ENCODE measurements at places on chromosomes 6 and 20. TPM values are rescaled to one million over a fixed set of nuclear protein-coding genes. Genes with fewer than 3 reads are reported as not detected.

The NFATC2 gene
- 0.89 TPM for total RNA-seq

The IRAK1BP1 gene
- 2.9 TPM for total RNA-seq

The CST7 gene
- total RNA-seq: not detected

DNA sequence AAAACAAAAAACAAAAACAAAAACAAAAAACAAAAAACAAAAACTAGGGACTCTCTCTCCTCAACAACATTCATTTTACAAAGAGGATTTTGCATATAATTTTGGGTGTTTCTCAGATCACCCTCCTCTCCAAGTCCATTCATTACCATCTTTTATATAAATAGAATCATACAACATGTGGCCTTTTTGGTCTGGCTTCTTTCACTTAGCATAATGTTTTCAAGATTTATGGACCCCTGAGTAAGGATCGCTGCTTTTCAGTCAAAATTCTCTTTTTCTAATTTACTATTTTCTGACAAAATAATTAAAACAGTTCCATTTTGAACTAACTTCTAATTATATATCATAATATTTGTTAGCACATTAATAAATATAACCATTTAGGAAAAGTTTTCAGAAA, 94.8 kb downstream of the UBE3D start:
- peaks cover 24% of the 10 kb centered on the region for H3K4me1 ChIP-seq
- peaks cover 12% of the 10 kb centered on the region for H3K36me3 ChIP-seq
- H3K4me3 ChIP-seq: no peak overlapping the region
- no peak for DNase-seq
- no peak overlapping the region for H3K27ac ChIP-seq
- H3K27me3 ChIP-seq: no peaks in the 10 kb centered on the region

- H3K27me3 ChIP-seq: peaks cover 5% of the 10 kb centered on the region
- H3K27ac ChIP-seq: no peak overlapping the region
- no peak for DNase-seq
- no peak overlapping the region for H3K4me3 ChIP-seq
- H3K4me1 ChIP-seq: peaks cover 12% of the 10 kb centered on the region
- H3K36me3 ChIP-seq: no peaks in the 10 kb centered on the region
Observed at GRCh38 chr6:36649701-36650484, 28.6 kb upstream of the CDKN1A start.

DNA sequence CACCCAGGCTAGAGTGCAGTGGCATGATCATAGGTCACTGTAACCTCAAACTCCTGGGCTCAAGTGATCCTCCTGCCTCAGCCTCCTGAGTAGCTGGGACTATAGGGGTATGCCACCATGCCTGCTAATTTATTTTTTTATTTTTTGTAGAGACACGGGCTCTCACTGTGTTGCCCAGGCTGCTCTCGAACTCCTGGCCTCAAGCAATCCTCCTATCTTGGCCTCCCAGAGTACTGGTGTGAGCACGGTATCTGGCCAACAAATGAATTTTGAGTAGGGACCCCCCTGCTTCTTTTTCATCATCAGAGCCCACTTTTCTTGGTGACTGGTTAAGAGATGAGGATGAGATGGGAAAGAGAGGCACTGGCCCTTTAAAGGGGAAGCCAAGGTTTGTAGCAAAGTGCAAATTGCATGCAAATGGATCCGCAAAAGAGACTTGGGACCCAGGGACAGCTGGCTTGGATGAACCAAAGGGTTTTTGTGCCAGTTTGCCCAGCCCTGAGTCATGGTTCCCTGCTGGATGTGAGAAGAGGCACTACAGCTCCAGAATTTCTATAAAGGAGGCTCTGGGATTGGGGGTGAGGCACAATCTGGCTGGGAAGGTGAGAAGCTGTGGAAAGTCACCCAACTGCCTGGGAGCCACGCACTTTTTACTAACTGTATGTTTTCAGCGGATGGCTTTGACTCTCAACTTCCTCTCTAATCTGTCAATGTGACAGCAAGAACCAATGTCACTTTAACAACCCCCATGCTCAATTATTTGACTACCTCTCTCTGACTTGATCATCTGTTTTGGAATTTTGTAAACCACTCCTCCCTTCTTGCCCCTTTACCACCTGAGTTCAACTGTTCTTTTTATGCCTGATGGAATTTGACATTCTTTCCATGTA, 58.7 kb upstream of the RNF24 start:
- H3K36me3 ChIP-seq: no peaks in the 10 kb centered on the region
- H3K27ac ChIP-seq: no peak overlapping the region
- peaks cover 8% of the 10 kb centered on the region for H3K4me1 ChIP-seq
- peak; percentile 34 for DNase-seq
- no peak overlapping the region for H3K4me3 ChIP-seq

GRCh38 chr20:20188647-20189046, 136.3 kb downstream of the CFAP61 start:
- H3K27ac ChIP-seq: no peak overlapping the region
- no peaks in the 10 kb centered on the region for H3K27me3 ChIP-seq
- H3K4me1 ChIP-seq: no peaks in the 10 kb centered on the region

DNA sequence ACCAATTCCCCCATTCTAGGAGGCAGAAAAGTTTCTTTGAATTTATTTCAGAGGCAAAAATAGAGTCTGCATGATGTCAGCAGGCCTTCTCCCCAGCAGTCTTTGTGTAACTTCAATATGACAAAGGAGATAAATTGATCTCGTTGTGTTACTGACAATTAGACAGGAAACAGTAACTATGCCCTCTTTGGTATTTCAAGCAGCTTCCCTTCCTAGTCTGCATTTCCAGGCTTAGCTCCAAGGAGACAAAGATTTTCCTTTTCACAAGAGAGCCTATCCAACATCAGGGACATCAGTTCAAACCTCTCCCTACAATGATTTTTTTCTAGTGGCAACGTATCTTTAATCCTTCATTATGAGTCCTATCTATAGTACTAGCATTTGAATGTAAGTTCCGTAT, 245.9 kb upstream of the HSF2 start:
- no peaks in the 10 kb centered on the region for H3K4me1 ChIP-seq
- no peak overlapping the region for H3K4me3 ChIP-seq
- no peak overlapping the region for H3K27ac ChIP-seq
- H3K27me3 ChIP-seq: peaks cover 31% of the 10 kb centered on the region
- H3K36me3 ChIP-seq: no peaks in the 10 kb centered on the region

DNA sequence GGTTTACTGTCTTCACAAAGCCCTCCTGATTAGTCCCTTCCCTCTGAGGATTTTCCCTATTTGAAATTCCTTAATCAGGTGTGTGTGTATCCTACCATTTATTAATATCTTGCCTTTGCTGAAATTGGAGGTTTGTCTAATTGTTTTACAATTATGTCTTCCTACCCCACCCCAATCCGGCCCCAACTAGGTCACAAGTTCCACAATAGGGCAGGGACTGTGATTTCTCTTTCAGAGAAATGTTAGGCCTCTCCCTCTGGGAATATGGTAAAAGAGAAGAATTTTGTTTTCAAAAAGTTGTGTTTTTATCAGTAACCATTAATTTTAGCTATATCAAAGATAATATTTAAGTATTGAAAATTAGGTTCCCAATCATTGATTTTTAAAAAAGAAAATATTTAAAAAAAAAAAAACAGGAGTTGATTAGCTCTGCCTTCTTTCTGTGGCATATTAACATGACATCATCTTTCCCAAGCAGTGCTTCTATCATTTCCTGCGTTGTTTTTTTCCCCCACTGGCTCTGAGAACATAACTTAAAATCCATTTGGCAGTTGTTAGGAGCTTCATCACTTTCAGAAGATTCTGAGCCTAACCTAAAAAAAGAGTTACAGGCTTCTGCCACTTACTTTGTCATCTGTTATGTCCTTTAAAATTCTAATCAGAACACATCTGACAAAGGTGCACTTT, 36.1 kb downstream of the BLOC1S5 start:
- no peak for DNase-seq
- H3K4me3 ChIP-seq: no peak overlapping the region
- peaks cover 28% of the 10 kb centered on the region for H3K4me1 ChIP-seq
- peak overlapping the region; percentile 17 for H3K27ac ChIP-seq
- H3K36me3 ChIP-seq: no peaks in the 10 kb centered on the region

DNA sequence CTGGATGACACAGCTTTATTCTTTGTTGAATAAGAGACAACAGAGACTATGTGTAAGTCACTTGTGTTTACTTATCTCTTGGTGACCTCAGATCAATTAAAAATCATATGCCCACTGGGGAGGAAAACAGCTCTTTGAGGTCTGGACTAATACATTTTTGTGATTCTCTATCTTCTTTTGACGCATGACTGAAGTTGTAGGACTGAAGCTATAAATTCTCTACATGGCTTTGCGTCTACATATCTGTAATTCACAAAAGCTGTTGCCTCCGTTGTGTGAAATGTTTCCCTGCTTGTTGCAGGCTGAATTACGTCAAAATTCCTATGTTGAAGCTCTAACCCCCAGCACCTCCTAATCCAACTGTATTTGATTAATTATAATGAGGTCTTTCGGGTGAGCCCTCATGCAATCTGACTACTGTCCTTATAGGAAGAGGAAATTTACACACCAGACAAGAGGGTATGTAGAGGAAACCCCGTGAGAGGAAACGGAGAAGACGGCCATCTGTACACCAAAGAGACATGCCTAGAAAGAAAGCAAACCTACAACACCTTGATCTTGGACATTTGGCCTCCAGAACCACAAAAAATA, 481.6 kb downstream of the PRKN start:
- H3K4me1 ChIP-seq: no peaks in the 10 kb centered on the region
- H3K27me3 ChIP-seq: no peaks in the 10 kb centered on the region
- H3K27ac ChIP-seq: no peak overlapping the region
- H3K4me3 ChIP-seq: no peak overlapping the region
- no peak for DNase-seq

- peaks cover 8% of the 10 kb centered on the region for H3K27me3 ChIP-seq
- no peak overlapping the region for H3K27ac ChIP-seq
- H3K4me1 ChIP-seq: peaks cover 5% of the 10 kb centered on the region
- DNase-seq: no peak
- H3K36me3 ChIP-seq: no peaks in the 10 kb centered on the region
Observed at GRCh38 chr6:89566008-89566800, 72.3 kb downstream of the LYRM2 start.

DNA sequence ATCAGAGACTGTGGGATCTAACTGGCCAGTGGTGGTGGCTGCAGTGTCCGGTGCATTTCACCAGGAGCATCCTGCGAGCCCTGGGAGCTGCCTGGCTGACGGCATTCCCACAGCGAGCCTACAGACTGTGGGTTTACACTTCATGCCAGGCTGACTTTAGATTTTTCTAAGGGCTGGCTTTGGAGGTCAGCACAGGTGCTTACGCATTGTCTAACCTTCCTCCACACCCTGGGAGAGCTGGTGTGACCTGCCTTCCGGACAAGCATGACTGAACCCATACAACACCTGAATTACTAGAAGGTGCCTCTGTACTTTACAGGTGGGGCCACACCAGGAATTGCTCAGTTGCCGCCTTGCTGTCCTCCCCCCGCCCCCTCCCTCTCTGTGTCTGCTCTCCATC, 96.2 kb downstream of the RREB1 start:
- DNase-seq: no peak
- no peaks in the 10 kb centered on the region for H3K27me3 ChIP-seq
- no peak overlapping the region for H3K27ac ChIP-seq
- peaks cover 31% of the 10 kb centered on the region for H3K36me3 ChIP-seq

DNA sequence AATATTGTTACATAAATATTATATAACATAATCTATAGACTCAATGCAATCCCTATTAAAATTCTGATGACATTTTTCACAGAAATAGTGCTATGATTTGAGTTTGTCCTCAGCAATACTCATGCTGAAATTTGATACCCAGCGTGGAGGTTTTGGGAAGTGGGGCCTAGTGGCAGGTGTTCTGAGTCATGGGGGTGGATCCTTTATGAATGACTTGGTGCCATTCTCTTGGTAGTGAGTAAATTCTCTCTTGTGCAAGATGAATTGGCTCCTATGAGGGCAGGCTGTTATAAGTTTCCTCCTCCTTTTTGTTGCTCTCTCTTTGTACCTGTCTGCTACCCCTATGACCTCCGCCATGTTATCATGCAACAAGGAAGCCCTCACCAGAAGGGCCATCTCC, 65.8 kb downstream of the SHPRH start:
- H3K27ac ChIP-seq: no peak overlapping the region
- H3K36me3 ChIP-seq: peaks cover 57% of the 10 kb centered on the region
- H3K4me3 ChIP-seq: no peak overlapping the region
- H3K27me3 ChIP-seq: no peaks in the 10 kb centered on the region

GRCh38 chr20:57287007-57287880, 20.8 kb upstream of the BMP7 start:
- no peak for DNase-seq
- H3K36me3 ChIP-seq: no peaks in the 10 kb centered on the region
- H3K4me3 ChIP-seq: no peak overlapping the region
- no peak overlapping the region for H3K27ac ChIP-seq
- peaks cover 2% of the 10 kb centered on the region for H3K4me1 ChIP-seq

DNA sequence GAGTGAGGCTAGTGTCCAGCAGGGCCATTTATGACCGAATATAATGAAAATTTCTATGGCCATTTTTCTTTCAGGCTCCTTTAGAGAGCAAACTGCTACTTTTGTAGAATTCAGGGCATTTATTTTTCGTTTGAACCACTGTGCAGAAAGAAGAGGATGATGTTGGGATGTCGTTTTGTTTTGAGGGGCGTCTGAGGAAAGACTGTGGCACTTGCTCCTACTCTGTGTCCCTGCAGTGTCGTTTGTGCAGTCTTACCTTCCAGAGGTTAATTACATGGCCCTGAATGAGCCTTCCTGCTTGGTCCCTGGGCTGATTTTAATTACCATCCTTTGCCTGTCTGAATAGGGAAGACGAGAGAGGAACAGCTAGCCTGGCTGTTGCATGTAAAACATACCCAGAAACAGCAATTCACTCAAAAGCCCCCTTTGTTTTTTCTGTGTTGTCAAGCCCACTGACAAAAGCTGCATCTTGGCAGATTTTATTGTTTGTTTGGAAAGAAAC, 65.3 kb downstream of the CTNNBL1 start:
- no peak for DNase-seq
- H3K27me3 ChIP-seq: no peaks in the 10 kb centered on the region
- H3K36me3 ChIP-seq: peaks cover 13% of the 10 kb centered on the region
- no peak overlapping the region for H3K4me3 ChIP-seq
- peaks cover 10% of the 10 kb centered on the region for H3K4me1 ChIP-seq

- peak; percentile 87 for DNase-seq
- peak overlapping the region; percentile 84 for H3K4me3 ChIP-seq
- peaks cover 1% of the 10 kb centered on the region for H3K36me3 ChIP-seq
- H3K27ac ChIP-seq: peak overlapping the region; percentile 47
Observed at GRCh38 chr20:8132484-8133309, 631 bp downstream of the PLCB1 start.

DNA sequence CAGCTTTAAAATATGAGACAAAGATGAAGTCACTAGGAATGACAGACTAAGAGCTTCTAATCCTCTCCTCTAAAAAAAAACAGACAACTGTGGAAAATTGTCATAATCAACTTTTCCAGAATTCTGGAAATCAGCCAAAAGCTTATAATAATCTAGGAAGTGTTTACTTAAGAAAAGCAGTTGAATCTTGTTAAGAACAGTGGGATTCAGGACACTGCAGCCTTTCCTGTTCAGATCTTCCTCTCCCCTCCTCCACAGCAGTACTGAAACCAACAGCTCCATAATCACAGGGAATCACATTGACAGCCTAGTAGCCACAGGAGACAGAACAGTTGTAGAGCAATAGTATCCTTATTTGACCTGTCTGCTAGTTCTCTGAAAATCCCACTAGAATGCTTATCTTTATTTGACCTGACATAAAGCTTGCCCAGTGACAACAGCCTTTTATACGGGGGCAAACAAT, 41.6 kb downstream of the IBTK start:
- peaks cover 17% of the 10 kb centered on the region for H3K4me1 ChIP-seq
- no peaks in the 10 kb centered on the region for H3K27me3 ChIP-seq
- DNase-seq: no peak

GRCh38 chr6:153130515-153131036, 506 bp downstream of the RGS17 start:
- peaks cover 5% of the 10 kb centered on the region for H3K27me3 ChIP-seq
- no peaks in the 10 kb centered on the region for H3K36me3 ChIP-seq
- peak overlapping the region; percentile 88 for H3K4me3 ChIP-seq
- peaks cover 14% of the 10 kb centered on the region for H3K4me1 ChIP-seq
- peak overlapping the region; percentile 56 for H3K27ac ChIP-seq

All from osteocyte (in vitro differentiated cells).